NCI-H526 (cell line): ENCODE measurements at places on chromosomes 3 and 15.

- no peak for DNase-seq
These were observed 226.9 kb downstream of the ADAMTS9 start for GRCh38 chr3:64460877-64461276.

- no peak for DNase-seq
These were observed 83.4 kb upstream of the POU1F1 start for GRCh38 chr3:87359826-87360225.

GRCh38 chr3:5214352-5214751, 26.8 kb downstream of the EDEM1 start:
- no peak for DNase-seq

- no peak for DNase-seq
These were observed 33.5 kb upstream of the PDZRN3 start for GRCh38 chr3:73658227-73658626.

- no peak for DNase-seq
These were observed 15.8 kb upstream of the P2RY12 start for GRCh38 chr3:151400341-151400740.

- no peak for DNase-seq
These were observed 32.2 kb upstream of the BCL6 start for GRCh38 chr3:187777331-187777941.

GRCh38 chr15:87619161-87619960, 637.2 kb downstream of the NTRK3 start:
- no peak for DNase-seq
